ENCODE measurements at places on chromosomes 2 and 18. TPM values are rescaled to one million over a fixed set of nuclear protein-coding genes. Genes with fewer than 3 reads are reported as not detected.
A peak's percentile ranks its signal among the peaks of the same experiment; 100 is the strongest.

- DNase-seq, result no peak
Observed at GRCh38 chr2:174330945-174331594, 3.7 kb upstream of the SP9 start.

The C2orf66 gene
- total RNA-seq, result not detected

The LRRTM1 gene
- total RNA-seq, result not detected

- DNase-seq, result no peak
Observed at GRCh38 chr2:160096409-160096808, 34.0 kb upstream of the PLA2R1 start.

DNA sequence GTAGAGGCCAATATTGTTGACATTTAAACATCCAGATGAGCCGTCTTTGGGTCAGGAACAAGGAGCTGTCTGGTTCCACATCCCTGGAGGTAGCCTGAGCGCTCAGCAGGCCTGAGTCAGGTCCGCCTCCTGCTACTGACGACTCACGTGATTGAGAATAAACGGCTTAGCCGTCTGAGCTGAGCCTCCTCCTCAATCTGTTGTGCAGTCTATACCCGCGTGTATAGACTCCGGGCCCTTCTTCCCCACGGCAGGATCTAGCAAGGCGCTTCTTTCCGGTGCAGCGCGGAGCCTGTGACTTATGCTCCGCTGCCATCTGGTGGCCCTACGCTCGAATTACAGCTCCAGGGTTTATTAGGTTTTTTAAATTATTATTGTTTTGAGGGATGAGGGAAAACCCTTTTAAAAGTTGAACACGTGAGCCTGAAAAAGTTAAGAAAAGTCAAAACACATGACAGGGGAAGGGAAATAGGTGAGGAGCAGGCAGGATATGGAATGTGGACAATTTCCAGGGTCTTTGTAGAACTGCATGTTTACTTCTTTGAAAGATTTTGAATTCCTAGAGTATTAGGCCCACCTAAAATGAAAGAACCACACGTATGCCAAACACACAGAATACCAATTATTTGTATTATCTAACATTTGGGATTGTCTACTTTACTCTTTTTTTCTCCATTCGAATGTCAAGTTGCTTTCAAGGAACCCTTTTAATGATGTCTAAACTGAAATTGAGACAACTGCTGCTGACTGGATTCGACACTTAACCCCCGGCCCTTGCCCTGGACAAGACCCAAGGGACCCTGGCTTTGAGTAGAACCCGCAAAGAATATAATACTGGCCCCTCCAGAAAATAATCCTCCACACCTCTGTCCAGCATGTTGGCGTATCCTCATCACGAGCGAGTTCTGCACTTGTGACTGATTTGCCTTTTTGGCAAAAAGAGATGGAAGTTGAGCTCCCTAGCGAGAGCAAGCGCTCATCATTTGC, 112.4 kb upstream of the ZNF236 start:
- DNase-seq, result peak; percentile 44

- no peak for DNase-seq
Observed at GRCh38 chr2:18092760-18093159, 214.3 kb downstream of the KCNS3 start.

DNA sequence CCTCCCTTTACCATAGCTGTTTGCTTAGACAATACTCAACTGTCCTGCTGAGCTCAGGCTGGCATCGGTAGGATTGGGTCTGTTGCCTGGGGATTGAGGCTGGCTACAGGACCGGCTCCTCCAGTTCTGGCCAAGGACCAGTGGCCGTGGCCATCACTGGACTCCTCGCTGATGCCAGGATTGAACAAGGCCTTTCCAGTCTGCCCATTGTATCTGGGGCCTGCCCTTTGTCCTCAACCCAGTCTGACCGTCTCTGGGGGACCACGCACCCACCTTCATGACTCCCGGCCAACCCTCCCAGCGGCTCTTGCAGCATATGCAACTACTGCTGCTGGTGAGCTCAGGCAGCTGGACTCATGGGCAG, 28.7 kb downstream of the SH2D6 start:
- no peak for DNase-seq

The CTNNA2 gene
- total RNA-seq, result not detected

- no peak for DNase-seq
Observed at GRCh38 chr2:6965071-6965795, 48.0 kb downstream of the RNF144A start.

The ACMSD gene
- total RNA-seq, result 3.3 TPM

The STPG4 gene
- total RNA-seq, result 0.20 TPM

The SNTG2 gene
- not detected for total RNA-seq

DNA sequence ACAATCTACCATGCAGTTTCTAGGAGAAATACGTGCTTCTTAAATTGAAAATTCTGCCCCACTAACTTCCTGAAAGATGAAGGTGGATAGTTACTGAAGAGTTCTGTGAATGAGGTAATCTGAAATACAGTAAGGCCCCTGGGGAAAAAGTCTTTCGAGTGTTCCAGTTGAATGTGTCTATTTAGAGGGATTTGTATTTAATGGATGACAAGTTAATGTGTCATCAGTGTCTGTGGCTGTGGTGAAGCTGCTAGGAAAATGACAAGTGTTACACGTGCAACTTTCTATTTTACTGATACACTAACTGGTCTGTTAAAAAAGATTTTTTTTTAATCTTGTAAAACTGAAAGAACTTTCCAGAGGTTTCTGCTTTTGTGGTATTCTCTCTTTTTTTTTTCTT, 384.6 kb downstream of the STK39 start:
- peak; percentile 88 for DNase-seq

The SERPINB4 gene
- total RNA-seq, result 0.35 TPM

- no peak for DNase-seq
Observed at GRCh38 chr2:143704451-143705106, 575.4 kb downstream of the ARHGAP15 start.

GRCh38 chr2:60474301-60474700, 79.2 kb downstream of the BCL11A start:
- DNase-seq, result no peak

The KYNU gene
- 1.6 TPM for total RNA-seq

The CD226 gene
- total RNA-seq, result 0.25 TPM

DNA sequence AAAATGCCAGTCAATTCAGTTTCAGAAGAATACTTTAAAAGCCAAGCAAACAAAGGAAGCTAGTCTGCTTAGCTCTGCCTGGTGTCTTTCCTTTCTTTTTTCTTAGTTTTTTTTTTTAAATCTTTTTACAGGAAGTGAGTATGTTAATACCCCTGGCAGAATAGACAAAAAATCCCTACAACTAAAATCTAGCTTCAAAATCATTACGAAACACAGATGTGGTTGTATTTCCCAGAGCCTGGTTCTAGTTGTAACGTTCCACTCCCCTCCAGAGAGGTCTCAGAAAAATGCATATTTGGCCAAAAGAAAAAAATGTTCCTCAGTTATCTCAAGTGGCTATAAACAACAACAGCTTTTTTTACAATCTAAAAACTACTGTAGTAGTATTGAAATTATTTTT, 202.1 kb upstream of the RND3 start:
- DNase-seq, result no peak

DNA sequence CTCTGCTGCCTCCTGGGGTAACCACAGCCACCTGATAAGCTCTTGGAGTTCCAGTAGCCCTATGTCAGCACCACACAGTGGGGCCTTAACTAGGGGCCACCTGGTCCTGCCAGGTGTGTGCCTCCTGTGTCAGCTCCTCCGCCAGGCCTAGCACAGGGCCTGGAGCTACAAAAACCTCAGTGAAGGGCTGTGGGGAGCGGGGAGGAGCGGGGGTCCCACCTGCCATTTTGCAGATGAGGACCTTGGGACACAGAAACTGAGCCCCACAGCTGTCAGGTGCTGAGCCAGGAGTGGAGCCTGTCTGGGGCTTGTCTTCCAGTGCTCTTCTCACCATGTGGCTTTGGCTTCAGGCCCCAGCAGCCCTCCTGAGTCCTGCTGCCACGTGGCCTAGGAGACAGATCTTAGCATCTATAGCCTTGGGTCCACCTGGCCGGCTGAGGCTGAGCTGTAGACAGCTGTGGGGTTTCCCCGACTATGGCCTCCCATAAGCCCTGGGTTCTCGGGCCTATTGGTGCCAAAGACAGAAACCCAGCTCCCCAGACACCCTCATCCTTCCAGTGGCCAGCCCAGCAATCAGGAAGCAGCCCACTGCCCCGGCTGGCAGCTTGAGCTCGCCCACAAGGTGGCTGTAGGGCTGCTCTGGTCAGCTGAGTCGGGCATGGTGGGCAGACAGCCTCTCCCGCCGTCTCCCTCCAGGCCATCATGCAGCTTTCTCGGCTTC, 104.5 kb upstream of the MCFD2 start:
- DNase-seq, result no peak

DNA sequence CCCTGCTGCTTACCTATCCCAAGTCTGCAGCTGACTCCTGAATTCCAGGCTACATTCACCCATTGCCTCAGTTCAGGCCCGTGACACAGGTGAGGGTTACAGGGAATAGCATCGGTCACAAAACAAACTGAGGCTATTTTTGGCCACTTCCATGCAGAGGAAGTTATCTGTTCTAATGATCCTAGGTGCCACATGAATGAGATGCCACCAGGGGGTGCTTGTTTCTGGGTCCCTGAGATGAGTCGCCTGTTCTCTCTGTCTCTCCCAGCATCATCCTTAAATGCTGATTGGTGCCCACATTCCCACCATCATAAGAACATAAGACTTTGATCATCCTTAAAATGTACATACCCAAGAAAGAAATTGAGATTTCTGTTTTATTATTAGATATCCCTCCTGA, 119.0 kb upstream of the CELF4 start:
- DNase-seq, result no peak

GRCh38 chr2:65997961-65998360, 437.0 kb upstream of the MEIS1 start:
- no peak for DNase-seq

- no peak for DNase-seq
Observed at GRCh38 chr2:45470531-45470930, 140.5 kb downstream of the SRBD1 start.

All from renal cortical epithelial cell (primary cell).